ENCODE measurements at places on chromosomes 7 and 10.

DNA sequence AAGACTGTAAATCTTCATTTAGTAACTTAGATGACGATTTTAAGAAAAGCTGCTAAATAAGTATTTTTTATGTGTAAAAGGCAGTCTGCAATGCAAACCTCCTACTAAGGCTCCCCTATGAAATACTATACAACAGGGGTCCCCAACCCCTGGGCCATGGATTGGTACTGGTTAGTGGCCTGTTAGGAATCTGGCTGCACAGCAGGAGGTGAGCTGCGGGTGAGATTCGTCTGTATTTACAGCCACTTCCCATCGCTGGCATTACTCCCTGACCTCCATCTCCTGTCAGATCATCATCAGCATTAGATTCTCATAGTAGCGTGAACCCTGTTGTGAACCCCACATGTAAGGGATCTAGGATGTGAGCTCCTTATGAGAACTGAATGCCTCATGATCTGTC, 580.4 kb downstream of the MAGI2 start:
- DNase-seq = no peak

DNA sequence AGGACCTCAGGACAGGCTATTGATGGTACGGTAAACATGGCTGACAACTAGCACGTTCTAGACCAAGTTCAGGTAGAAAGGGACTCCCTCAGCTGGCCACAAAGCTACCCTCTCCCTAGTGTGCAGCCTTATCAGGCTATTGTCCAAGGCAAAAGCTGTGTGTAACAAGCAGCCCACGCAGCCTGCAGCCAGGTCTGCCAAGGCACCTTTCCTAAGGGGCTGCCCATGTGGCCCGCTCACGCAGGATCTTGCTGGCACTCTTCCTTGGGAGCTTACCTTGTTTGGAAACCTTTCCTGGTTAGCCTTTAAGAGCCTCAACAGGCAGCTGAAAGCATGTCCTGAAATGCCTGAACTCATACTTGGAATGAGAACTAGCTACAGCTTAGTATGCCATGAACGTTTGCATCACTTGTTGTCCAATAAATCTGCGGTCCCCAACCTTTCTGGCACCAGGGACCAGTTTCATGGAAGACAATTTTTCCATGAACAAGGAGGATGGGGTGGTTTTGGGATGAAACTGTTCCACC, 51.7 kb downstream of the SYPL1 start:
- no peak for DNase-seq

GRCh38 chr10:11073410-11073809, 55.7 kb downstream of the CELF2 start:
- DNase-seq = no peak

- no peak for DNase-seq
These were observed 72.8 kb upstream of the GLCCI1 start for GRCh38 chr7:7895754-7896153.

DNA sequence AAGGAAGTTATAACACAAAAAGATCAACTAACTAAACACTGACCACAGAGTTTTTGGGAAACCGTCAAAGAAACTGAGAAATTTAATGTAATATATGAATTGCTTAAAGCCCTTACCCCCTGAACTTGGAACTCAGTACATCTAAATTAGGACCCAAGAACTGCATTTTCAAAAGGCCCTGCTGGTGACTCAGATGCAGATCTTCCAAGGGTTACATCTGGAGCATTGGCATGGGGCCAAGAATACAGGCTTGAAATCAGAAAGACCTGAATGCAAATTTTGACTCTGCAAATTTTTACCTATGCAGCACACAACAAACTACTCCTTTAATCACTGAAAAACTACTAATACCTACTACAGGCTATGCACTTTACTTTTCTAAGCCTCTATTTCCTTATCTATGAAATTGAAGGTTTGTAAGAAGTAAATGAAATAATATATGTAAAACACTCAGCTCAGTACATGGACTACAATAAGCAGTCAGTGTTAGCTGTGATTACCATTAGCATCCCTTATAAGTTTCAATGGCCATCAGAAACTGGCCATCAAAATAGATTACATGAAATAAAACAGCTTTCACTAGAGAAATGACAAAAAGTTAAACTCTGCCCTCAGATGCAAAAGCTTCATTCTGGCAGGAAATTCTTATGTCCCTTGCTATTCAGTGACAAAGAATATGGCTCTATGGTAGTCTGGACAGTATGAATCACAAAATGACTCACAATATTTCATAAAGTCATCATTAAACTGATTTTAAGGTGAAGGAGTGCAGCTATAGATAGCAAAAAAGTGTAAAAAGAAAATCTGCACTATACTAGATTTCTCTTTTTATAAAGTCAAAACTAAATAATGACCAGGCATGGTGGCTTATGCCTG, 43.6 kb downstream of the NSUN6 start:
- DNase-seq = no peak

DNA sequence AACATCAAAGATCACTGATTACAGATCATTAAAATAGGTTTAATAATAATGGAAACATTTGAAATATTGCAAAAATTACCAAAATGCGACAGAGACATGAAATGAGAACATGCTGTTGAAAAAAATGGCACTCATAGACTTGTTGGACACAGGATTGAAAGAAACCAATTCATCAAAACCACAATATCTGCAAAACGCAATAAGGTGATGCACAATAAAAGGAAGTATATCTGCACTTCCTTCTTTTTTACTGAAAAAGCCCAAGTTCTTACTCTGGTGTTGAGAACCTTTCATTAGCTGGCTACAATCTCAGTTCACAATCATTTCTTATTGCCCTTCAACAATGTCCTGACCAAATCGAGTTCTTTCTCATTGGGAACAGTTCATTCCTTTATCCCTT, 28.7 kb downstream of the TMEM106B start:
- DNase-seq = no peak

- DNase-seq = no peak
These were observed 50.3 kb downstream of the DIP2C start for GRCh38 chr10:639001-639750.

GRCh38 chr10:129740532-129741279, 223.4 kb downstream of the EBF3 start:
- DNase-seq = no peak

Measured in activated naive CD4-positive, alpha-beta T cell treated with anti-CD3 and anti-CD28 coated beads, Interleukin-2, amount 50 U/mL, for 16 hours (primary cell).